ENCODE measurements at places on chromosomes 7 and 10. TPM values are rescaled to one million over a fixed set of nuclear protein-coding genes. Genes with fewer than 3 reads are reported as not detected.

The FKBP9 gene
- 36.7 TPM for polyA plus RNA-seq

The STAG3 gene
- 0.66 TPM for polyA plus RNA-seq

- DNase-seq, result no peak
These were observed 10.9 kb upstream of the AOAH start for GRCh38 chr7:36735172-36735571.

The CCM2 gene
- polyA plus RNA-seq, result 71.1 TPM

DNA sequence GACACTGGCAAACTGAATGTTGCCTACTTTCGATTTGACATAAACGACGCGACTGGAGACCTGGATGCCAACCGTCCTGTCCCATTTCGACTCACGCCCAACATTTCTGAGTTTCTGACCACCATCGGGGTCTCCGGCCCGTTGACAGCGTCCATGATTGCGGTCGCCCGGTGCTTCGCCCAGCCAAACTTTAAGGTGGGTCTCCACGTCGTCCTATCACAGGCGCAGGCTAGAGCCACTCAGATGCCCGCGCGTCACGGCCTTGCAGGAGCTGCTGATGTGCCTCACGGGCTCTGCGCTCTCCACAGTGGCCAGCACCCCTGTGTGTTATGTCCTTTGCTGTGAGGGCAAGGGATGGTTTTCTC, 132.6 kb downstream of the SMURF1 start:
- no peak for DNase-seq

- DNase-seq, result no peak
These were observed 36.9 kb downstream of the ZNRF2 start for GRCh38 chr7:30321089-30321881.

The DIP2C gene
- polyA plus RNA-seq, result 8.6 TPM

GRCh38 chr7:147923841-147924240, 666.7 kb upstream of the C7orf33 start:
- DNase-seq, result no peak

The MUC12 gene
- polyA plus RNA-seq, result not detected

The LIPN gene
- polyA plus RNA-seq, result not detected

Measured in heart right ventricle (tissue), 16 donors.